ENCODE measurements at places on chromosomes 7 and 10. TPM values are rescaled to one million over a fixed set of nuclear protein-coding genes. Genes with fewer than 3 reads are reported as not detected.

NPC1L1 gene
- total RNA-seq: not detected

AQP1 gene
- not detected for total RNA-seq

GSAP gene
- 3.5 TPM for total RNA-seq

PSD gene
- 2.9 TPM for total RNA-seq

ANKRD30A gene
- not detected for total RNA-seq

All from activated CD8-positive, alpha-beta memory T cell treated with anti-CD3 and anti-CD28 coated beads, Interleukin-2, amount 10 ng/mL, durations not matched to agents 7 days and 5 days (primary cell).